GM10248 (cell line): ENCODE measurements at places on chromosomes 4 and X.
A peak's percentile ranks its signal among the peaks of the same experiment; 100 is the strongest.

GRCh38 chr4:34814266-34814665, 1430.0 kb downstream of the ARAP2 start:
- DNase-seq: no peak

- DNase-seq: no peak
Observed at GRCh38 chrX:109184506-109185139, 297.3 kb downstream of the GUCY2F start.

DNA sequence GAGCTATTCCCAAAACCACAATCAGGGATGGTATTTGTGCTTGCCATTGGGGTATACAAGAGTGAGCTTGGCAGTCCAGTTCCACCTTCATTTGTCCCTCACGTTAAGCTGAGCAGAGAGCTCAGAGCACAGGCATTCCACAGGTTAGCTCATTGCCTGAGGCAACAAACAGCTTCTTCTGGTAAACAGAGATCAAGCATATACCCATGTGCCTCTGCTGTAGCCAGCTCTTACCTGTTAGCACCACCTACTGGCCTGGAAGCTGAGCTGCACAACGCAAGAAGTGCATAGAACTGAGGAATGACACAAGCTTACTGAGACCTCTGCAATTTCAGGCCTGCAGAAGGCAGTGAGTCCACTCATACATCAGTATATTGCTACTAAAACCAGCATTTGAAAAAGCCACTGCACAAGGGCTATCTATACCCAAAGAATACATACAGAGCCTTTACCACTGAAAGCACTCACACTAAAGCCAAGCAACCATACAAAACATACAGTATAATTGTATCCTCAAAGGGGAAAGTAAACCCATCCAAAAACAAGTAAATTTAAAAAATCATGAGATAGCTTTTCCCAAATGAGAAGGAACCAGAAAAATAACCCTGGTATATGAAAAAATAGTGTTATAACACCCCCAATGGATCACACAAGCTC, 258.3 kb upstream of the GABRA2 start:
- peak; percentile 13 for DNase-seq

GRCh38 chr4:71857713-71858451, 74.0 kb upstream of the GC start:
- no peak for DNase-seq

DNA sequence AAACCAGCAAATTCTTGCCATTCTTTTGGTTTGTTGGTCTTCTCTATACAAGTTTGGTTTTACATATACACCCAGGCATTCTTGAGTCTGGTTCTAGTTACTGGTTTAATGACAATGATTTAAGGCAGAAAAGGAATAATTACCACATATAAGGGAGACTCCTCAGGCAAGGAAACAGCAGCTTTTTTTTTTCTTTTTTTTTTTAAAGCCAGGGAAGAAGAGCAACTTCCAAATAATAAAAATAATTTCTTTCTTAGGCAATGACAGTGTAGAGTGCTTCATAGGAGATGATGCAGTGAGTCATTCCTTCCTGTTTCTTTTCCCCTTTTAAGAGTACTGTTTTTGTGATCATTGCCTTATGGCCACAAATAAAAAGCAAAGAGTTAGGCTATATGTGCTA, 289.7 kb downstream of the DKK2 start:
- DNase-seq: no peak

GRCh38 chrX:76029385-76029784, 143.5 kb upstream of the PBDC1 start:
- no peak for DNase-seq

DNA sequence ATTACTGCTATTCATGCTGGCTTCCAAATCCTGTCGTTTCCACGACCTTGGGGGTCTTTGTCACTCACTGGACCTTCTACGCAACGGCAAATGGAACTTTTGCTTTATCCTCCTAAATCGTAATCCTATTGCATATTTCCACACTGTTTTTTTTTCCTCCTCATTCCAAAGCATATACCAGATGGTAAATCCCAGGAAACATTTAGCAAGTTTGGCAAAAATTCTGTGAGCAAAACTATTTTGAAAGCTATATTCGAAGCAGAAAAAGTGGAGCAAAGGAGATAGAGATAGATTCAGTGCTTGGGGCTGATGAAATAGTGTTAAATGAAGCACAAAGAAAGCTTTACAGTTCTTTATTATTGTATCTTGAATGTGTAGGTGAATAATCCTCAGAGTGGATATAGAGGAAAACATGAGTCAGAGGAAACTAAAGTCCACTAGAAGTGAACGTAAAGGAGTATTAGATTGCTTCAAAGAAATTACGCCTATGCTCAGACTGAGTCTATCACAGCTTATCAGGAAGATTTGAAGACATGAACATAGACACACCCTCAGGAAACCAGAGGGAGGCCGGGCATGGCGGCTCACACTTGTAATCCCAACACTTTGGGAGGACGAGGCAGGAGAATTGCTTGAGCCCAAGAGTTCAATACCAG, 50.2 kb upstream of the FAM9A start:
- no peak for DNase-seq

- no peak for DNase-seq
Observed at GRCh38 chrX:23633834-23634580, 33.3 kb upstream of the PRDX4 start.

DNA sequence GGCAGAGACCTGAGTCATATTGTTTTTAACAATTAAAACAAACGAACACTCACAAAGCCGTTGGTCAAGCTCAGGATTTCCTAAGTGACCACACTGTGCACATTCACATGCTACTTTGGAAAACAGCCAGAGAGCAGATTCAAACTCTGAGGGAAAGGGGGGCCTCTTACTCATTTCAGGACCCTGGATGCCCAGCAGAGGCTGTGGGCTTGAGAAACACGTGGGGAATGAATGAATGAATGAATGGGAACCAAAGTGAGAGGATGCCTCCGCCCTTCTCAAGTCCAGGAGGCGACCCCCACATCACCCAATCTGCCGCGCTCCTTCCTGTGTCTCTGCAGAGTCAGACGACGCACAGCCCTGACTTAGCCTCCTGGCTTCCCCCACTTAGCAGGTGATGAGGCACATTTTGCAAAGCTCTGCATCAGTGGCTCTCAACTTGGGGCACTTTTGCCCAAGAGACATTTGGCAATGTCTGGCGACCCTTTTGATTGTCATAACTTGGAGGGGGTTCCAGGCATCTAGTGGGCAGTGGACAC, 76.0 kb downstream of the ABLIM2 start:
- no peak for DNase-seq

GRCh38 chrX:15336023-15336413, 695 bp upstream of the PIGA start:
- no peak for DNase-seq

GRCh38 chrX:115068896-115069295, 51.5 kb upstream of the IL13RA2 start:
- DNase-seq: no peak

GRCh38 chrX:44101281-44101680, 128.1 kb upstream of the NDP start:
- DNase-seq: no peak

DNA sequence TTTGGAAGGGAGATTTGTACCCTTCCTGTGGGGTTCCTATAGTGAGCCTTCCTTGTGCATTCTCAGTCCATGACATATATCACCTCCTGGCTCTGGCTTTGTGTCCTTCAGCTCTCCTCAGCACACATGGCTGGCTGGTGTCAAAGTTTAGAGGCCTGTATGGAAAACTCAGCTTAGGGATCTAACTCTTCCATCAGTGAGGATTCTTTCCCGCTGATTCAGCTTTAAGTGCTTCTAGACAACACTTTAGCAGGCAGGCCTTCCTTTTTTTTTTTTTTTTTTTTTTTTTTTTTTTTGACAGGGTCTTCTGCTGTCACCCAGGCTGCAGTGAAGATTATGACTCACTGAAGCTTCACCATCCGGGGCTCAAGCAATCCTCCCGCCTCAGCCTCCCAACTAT, 84.2 kb downstream of the NPNT start:
- DNase-seq: no peak

DNA sequence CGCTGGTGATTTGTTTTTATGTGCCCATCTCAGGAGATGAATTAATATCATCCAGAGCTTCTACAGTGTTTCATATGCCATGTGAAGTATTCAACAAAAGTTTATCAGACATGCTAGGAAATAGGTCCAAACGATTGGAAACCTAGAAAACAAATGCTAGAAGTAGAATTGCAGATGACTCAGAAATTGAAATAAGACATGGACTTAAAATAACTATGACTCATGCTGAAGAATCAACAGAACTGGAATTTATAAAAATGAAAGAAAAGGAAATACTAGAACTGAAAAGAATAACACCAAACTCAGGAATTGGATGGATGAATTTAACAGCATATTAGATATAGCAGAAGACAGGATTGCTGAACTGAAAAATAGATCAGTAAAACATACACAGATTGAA, 172.7 kb upstream of the GIMD1 start:
- DNase-seq: no peak

DNA sequence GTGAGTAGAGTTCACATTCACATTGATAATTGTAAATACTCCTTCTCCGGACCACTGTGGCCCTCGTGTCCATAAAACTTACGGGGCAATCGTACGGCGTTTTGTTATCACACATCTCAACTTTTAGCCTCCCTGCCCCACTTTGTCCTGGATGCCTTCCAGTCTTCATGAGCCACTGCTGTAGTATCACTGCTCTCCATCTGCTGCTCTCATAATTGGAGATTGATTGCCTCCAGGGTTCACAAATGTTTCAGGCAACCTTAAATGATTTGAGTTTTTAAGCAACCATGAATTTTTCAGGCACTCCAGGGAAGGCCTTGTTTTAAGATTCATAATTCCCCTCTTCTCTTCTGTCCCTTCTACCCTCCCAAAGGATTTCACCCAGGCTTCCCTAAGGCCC, 28.4 kb downstream of the ALPK1 start:
- DNase-seq: no peak

- no peak for DNase-seq
Observed at GRCh38 chr4:83093060-83093640, 21.4 kb downstream of the PLAC8 start.

GRCh38 chrX:105375816-105376215, 155.3 kb upstream of the TEX13A start:
- DNase-seq: no peak

DNA sequence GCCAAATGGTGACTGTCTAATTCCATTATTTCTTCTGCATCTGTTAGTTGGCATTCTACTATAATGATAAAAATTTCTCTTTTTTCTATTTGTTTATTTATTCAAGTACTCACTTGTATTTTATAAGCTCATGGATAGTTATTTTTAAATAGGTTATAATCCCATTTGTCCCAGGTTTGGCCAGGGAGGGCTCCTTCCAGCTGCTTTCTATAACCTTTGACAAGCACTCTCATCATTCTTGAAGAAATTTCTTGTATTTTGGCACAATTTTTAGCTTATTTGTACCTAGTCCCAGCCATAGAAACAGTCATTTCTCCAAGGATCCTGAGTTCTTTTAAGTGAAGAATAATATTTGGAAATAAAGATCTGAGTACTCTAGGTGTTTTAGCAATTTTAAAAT, 1038.6 kb upstream of the AGA start:
- no peak for DNase-seq

GRCh38 chr4:37749398-37749988, 63.3 kb upstream of the RELL1 start:
- no peak for DNase-seq
